ENCODE measurements at places on chromosomes 2 and 18.
A peak's percentile ranks its signal among the peaks of the same experiment; 100 is the strongest.

DNA sequence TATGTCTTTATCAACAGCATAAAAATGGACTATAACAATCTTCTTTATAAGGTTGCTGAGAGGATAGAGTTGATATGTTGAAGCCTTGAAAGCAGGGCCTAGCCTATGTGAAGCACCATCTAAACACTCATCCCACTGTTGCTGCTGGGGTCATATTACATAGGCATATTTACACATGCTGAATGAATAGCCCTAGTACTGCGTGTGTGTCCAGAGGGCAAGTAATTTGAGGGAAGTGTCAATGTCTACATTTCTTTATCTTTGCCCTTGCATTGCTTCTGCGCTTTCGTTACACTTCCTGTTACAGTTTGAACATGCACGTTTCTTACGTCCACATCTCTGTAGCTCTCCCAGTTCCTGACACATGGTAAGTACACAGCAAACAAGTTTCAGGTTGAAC, 280.3 kb upstream of the ATP5MC3 start:
- no peak for DNase-seq

DNA sequence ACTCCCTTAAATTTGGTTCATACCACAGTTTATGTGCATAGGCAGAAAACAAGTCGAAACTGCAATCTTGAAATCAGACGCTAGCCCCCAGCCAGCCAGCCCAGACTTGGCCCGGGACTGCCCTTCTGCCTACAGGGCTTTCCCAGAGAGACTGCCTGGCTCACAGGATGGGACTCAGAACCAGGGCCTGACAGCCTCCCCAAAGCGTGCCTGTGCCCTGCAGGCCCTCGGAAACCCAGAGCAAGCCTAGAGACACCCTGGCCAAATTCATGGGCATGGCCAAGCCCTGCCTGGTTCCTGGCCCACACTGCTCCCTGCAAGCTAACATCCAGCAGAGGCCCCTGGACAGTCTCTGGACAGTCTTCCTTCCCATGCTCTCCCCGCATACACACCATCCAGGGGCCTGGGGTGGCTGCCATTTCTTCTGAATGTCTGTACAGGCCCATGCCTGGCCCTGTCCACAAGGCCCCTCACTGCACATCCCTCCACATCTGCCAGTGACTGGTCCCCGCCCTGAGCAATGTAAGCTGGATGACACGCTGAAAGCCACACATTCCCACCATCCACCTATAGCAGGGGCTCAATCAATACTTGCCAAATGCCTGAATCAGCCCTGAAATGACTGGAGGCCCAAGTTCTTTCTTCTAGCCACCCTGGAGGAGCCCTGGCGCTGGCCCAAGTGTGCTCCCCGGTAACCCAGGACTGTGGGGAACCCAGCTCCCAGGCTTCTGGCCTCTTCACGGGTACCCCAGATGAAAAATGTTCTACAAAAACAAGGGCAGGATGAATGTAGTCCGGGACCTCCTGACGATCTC, 73.1 kb downstream of the HDAC4 start:
- DNase-seq = no peak

DNA sequence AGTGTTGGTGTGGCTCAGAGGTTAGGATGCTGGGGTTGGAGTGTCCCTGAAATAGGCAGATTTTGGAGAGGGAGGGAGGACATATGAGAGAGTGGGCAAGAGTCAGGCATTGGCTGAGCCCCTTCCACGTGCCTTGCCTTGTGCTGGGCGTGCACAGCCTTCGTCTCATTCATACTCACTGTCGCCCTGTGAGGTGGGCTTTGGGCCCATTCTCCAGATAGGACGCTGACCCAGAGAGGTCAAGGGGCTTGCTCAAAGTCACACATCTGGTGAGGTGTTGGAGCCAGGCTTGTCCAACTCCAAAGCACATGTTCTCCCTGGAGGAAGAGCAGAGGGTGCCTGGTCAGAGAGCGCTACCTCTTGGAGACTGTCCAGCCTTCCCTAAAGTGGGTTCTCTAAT, 166.8 kb downstream of the DYSF start:
- DNase-seq = no peak

GRCh38 chr18:12328179-12328823, 20.3 kb downstream of the TUBB6 start:
- DNase-seq = no peak

- no peak for DNase-seq
Measured at GRCh38 chr18:40738321-40738880, 1216.6 kb upstream of the PIK3C3 start.

DNA sequence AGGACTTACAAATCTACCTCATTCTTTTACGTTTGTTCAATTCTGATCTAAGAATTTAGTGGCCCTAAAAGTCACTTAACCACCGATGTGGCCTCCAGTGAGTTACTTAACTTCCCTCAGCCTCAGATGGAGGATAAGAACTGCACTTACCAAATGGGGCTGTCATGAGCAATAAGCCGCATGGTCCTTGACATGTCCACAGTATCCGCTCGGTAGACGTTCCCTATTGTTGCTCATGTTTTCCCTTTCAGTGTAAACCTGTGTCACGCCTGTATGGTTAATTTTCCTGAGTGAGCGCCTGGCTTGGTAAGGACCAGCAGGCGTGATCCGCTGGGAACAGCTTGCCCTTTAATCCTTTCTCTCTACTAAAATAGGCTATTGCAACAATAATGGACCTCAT, 20.3 kb downstream of the SEC11C start:
- DNase-seq = no peak

DNA sequence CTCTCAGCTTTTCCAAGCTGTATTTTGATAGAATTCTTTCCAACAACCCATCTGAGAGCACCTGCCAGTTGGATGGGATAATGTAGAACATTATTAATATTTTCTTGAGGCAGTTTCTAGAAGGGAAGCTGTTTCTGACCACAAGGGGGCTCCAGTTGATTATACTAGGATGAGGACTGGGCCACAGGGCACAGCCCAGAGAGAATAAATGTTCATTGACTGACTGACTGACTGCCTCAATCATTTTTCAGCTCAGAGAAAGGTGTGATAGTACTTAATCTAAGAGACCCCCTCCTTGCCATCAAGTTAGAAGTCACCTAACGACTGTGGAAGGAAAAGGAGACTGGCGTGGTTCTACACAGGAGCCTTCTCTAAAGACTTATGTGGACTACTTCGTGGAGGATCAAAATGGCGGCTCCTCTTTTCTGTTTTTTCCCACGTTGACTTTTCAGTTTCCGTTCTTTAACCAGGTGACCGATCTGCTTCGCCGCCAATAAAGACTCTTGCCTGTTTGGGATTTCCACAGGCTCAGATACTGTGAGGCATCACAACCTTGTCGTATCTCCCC, 31.9 kb upstream of the CREG2 start:
- peak; percentile 22 for DNase-seq

- DNase-seq = no peak
Measured at GRCh38 chr2:45706033-45706432, 54.6 kb downstream of the PRKCE start.

DNA sequence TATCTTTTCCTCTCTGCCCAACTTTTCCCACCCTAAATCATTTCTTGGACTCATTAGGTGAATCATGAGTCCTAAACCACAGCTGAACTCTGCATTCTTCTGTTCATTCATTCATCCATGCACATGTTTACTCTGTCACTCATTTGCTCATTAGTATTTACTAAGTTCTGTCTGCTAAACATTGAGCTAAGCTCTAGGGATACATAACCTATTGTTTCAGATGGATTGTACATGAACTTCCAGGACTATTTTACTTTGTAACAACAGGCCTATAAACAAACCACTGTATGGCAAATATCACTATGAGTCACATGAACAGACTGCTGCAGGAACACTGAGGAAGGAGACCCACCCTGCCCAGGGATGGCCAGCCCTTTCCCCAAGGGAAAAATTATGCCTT, 14.6 kb upstream of the DYNC2LI1 start:
- no peak for DNase-seq

DNA sequence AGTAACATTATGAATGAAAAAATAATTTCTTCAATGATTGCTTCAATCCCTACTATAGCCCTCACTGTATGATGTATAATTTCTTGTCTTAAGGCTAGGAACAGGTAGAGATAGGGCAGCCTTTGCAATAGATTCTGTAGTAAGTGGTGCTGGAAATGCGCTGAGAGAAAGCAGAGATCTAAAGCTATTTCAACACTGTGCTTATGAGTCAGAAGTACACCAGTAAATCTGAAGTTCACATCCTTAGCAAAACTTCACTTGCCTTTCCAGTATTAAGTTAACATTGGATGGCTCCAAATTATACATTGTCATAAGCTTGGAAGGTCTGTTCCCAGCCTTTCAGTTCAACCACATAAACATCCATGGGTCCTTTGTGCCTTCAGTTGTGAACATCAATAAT, 178.2 kb upstream of the EPHA4 start:
- DNase-seq = no peak

DNA sequence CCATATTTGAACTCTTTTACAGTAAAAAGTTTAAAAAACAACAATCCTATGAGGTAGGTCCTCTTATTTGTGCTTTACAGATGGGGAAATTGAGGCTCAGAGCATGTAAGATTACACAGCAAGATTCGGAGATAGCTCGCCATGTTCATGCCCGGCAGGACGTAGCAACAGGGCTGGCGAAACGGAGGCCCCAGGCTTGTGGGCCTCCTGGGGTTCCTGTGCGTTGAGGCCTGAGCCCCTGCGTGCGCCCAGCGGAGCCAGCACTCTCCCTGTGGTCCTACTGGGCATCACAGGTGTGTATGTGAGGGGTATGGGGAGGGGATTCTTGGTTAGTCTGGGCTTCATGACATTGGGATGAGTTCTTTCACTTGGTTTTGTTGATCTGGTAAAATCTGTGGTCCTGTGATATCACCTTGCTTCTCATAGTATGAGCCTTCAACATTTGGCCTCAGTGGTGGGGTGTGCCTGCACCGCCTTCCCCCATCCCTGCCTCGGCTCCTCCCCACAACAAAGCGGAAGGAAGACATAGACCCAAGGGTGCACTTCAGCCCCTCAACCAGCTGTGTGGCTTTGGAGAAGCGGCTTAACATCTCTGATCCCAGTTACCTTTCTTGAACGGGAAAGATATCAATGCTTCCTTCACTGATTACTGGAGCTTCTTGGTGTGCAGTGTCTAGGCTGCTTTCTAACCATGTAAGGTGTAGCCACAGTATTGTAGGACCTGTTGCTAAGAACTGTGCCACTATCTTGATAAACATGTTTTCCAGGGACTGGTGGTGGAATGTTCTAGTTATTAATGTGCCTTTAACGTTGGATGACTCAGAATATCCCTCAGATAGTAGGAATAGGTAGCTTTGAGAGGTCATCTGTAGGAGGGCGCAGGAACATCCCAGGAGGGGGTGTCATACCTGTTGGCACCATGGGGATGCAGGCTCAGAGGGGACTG, 37.2 kb downstream of the HPCAL1 start:
- DNase-seq = no peak

- no peak for DNase-seq
Measured at GRCh38 chr2:25281522-25281921, 60.2 kb downstream of the DNMT3A start.

- peak; percentile 18 for DNase-seq
Measured at GRCh38 chr18:12921178-12921577, 26.6 kb upstream of the SEH1L start.

GRCh38 chr2:67304300-67304890, 92.7 kb upstream of the ETAA1 start:
- no peak for DNase-seq

GRCh38 chr18:34098109-34098508, 126.6 kb downstream of the NOL4 start:
- DNase-seq = no peak

DNA sequence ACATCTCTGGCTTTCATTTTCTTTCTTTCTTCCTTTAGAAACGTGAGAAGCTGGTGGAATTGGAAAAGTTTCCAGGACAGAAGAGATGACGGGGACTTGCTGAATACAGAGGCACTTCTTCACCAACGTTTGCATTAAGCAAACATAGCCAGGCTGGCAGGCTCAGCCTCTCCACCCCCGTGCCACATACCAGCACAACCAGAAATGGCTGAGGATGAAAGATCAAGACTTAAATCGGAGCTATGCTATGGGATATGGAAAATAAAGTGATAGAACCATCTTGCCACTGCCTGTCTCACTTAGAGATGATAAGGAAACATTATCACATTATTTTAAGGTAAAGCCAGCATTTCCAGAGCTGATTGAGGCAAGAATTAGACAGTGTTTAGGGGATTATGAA, 483.3 kb downstream of the BCL11A start:
- no peak for DNase-seq

DNA sequence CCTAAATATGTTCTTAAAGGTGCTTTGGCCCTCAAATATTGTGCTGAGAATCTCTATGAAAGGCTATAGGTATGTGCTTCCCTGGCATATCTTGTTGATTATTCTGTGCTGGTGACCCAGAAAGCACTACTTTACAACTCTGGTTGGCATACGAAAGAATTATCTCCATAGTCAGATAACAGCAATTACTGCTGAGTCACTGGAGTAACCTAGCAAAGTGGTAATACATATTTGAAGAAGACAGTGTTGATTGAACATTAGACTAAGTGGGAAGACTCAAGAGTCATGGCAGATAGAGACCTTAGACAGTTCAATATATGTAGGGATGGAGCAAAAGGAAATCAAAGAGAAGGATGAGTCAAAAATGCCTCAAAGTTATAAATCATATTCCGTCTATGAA, 1978.5 kb upstream of the LRRTM1 start:
- no peak for DNase-seq

GRCh38 chr2:64374686-64375085, 79.3 kb upstream of the LGALSL start:
- DNase-seq = no peak

GRCh38 chr2:38202713-38203445, 126.9 kb upstream of the CYP1B1 start:
- no peak for DNase-seq

GRCh38 chr2:50529600-50530218, 502.2 kb downstream of the NRXN1 start:
- DNase-seq = no peak

GRCh38 chr2:130390460-130391057, 34.7 kb downstream of the PTPN18 start:
- DNase-seq = no peak

DNA sequence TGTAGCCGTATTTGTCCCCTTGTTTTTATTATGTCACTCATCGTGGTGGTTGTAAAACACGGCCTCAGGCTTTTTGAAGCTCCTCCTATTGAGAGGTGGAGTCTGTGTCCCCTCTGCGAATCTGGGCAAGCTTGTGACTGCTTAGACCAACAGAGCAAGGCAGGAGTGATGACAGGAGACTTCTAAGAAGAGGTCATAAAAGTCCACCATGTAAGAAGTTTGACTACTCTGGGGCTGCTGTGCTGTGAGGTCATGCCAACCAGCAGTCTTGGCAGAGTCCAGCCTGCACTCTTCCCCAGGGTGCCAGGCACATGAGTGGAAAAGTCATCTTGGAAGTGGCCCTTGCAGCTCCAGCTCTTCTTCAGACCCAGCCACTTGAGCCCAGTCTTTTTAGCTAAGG, 83.8 kb upstream of the SPTBN1 start:
- DNase-seq = no peak

- no peak for DNase-seq
Measured at GRCh38 chr2:99797475-99797874, 307.7 kb upstream of the REV1 start.

DNA sequence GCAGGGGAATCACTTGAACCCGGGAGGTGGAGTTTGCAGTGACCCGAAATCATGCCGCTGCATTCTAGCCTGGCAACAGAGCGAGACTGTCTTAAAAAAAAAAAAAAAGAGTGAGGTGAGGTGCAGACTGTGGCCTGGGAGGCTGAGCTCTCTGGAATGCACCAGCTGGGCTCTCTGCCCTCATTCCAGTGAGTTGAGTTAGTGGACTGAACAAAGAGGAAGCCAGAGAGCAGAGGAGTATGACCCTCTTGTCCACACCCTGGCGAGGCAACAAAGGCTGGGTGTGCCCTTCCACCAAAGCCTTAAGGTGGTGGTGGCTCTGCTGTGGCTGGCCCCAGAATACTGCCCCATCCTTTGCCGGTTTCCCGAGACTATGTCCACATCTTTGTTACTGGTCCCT, 71.3 kb upstream of the ACKR3 start:
- DNase-seq = no peak

- DNase-seq = no peak
Measured at GRCh38 chr2:234884591-234884990, 67.2 kb upstream of the SH3BP4 start.

All from stimulated activated CD8-positive, alpha-beta memory T cell treated with anti-CD3 and anti-CD28 coated beads, Interleukin-15, amount 100 ng/mL, for 48 hours (primary cell).